CD4-positive, alpha-beta memory T cell (primary cell): ENCODE measurements at places on chromosomes 16 and 17. TPM values are rescaled to one million over a fixed set of nuclear protein-coding genes. Genes with fewer than 3 reads are reported as not detected.

EVPL gene
- polyA plus RNA-seq = not detected

MOSMO gene
- polyA plus RNA-seq = 3.2 TPM

FBXO39 gene
- polyA plus RNA-seq = not detected

MYH13 gene
- not detected for polyA plus RNA-seq

RPGRIP1L gene
- polyA plus RNA-seq = 1.3 TPM

DNA sequence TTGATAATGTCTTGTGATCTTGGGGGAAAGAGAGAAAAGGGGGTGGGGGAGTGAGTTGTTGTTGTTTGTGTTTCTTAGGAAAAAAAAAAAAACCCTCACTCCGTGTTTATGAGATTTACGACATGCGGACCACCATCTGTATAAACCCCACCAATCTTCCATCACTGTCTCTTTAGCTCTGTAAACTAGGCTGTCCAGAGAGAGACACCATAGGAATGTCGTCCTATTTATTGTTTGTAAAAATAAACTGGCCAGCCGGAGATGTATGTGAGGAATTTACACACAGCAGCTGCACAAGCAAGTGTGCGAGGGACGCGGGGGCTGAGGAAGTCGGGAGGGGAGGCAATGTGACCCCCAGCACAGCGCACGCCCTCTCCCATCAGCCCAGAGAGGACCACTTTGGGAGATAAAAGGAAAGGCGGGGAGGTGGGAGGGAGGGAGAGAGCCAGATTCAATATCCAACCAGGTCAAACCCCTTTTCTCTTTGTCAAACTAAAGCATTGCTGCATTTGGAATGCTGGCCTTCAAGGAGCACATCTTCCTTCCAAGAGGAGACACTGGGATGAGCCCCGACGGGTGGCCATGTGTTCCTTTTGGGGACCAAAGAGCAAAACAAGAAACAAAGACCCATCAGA is 136.2 kb upstream of the SALL1 start:
- H3K36me3 ChIP-seq = no peaks in the 10 kb centered on the region
- H3K4me3 ChIP-seq = no peak overlapping the region
- H3K4me1 ChIP-seq = no peaks in the 10 kb centered on the region
- H3K27ac ChIP-seq = no peak overlapping the region
- no peaks in the 10 kb centered on the region for H3K27me3 ChIP-seq

GRCh38 chr17:11485336-11486100 is 112.8 kb upstream of the DNAH9 start:
- no peak for DNase-seq
- H3K36me3 ChIP-seq = no peaks in the 10 kb centered on the region
- no peak overlapping the region for H3K27ac ChIP-seq
- H3K4me1 ChIP-seq = no peaks in the 10 kb centered on the region

GRCh38 chr16:64626776-64627175 is 495.1 kb downstream of the CDH11 start:
- H3K27me3 ChIP-seq = no peaks in the 10 kb centered on the region
- no peaks in the 10 kb centered on the region for H3K36me3 ChIP-seq
- no peaks in the 10 kb centered on the region for H3K4me1 ChIP-seq
- H3K4me3 ChIP-seq = no peak overlapping the region
- no peak overlapping the region for H3K27ac ChIP-seq
- no peak for DNase-seq

DNA sequence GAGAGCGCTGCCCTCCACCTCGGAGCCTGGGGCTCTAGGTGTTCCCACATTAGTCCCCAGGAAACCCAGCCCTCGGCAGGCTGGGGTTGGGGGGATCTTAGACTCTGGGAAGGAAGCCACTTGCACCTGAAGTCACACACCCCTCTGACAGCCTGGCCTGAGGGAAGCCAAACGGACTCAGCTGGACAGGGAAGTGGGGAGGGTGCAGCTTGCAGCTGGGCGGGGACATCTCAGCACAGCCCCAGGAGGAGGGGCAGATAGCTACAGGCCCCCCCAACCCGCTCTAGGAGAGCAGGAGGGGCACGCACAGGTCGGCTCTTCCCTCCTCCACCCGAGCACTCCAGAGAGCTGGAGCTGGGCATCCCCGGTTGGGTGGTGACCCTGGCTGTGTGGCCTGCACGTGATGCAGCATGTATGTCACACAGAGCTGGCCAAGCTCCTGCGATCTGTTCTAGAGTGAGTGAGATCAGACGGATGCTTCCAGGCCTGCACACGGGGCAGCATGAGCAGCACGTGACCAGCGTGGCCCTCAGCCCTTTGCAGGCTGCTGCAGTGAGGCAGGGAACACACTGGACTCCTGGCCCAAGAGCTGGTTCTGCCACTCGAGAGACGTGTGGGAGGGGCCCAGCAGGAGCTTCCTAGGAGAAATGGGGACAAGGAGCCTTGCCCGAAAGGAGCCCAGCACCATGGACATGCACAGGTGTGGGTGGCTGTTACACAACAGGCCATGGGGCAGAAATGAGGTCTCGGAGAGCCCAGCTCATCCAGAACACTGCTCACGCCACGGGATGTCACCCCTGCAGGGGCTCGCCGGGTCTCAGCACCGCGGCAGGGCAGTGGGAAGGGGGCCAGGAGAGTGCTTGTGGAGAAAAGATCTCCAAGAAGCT is 15.4 kb downstream of the KIFC3 start:
- no peaks in the 10 kb centered on the region for H3K4me1 ChIP-seq
- no peaks in the 10 kb centered on the region for H3K36me3 ChIP-seq
- no peak overlapping the region for H3K27ac ChIP-seq
- no peak for DNase-seq
- H3K27me3 ChIP-seq = no peaks in the 10 kb centered on the region

DNA sequence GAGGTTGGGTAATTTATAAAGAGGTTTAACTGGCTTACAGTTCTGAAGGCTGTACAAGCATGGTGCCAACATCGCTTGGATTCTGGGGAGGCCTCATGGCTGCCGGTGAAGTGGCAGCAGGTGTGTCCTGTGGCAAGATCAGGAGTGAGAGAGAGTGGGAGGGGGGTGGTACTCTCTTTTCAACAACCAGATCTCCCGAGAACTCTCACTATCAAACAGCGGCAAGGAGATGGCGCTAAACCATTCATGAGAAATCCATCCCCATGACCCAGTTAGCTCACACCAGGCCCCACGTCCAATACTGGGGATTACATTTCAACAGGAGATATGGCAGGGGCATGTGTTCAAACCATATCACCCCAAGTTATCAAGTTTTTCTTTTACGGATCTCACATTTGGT is 44.0 kb upstream of the CBX4 start:
- H3K4me1 ChIP-seq = no peaks in the 10 kb centered on the region
- no peak overlapping the region for H3K4me3 ChIP-seq
- no peaks in the 10 kb centered on the region for H3K36me3 ChIP-seq
- no peak overlapping the region for H3K27ac ChIP-seq
- no peaks in the 10 kb centered on the region for H3K27me3 ChIP-seq

DNA sequence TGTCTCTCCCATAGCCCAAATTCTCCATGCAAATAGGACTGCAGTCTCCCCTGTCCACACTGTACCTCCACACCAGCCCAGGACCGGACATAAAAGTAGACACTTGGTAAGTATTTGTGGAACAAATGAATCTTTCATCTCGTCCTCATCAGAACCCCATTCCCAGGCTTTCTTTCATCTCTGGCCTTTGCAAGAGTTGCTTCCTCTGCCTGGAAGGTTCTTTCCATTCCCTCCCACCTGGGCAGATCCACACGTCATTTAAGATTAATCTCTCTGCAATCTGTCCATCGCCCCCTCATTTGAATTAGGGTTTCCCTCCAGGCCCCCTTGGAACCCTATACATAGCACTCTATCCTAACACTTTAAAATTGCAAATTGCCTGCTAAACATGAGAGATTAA is 3.9 kb upstream of the NXPH3 start:
- H3K4me3 ChIP-seq = no peak overlapping the region
- no peak overlapping the region for H3K27ac ChIP-seq
- peaks cover 23% of the 10 kb centered on the region for H3K4me1 ChIP-seq
- H3K36me3 ChIP-seq = no peaks in the 10 kb centered on the region
- H3K27me3 ChIP-seq = peaks cover 7% of the 10 kb centered on the region

DNA sequence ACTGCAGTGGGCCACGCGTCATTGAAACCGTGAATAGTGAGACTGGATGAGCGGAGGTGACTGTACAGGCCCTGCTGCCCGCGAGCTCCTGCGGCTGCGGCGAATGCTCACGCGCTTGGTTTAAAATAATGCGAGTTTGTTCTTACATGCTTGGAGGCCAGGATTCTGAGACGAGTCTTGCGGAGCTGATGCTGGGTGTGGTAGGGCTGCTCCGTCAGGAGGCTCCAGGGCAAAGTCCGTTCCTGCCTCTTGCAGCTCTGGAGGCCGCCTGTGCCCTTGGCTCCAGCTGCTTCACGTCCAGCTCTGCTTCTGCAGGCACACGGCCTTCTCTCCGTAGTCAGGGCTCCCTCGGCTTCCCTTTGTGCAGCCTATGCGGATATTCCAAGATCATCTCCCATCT is 9.5 kb downstream of the ACSF3 start:
- H3K27me3 ChIP-seq = no peaks in the 10 kb centered on the region
- no peak overlapping the region for H3K4me3 ChIP-seq
- DNase-seq = no peak
- peaks cover 53% of the 10 kb centered on the region for H3K36me3 ChIP-seq

DNA sequence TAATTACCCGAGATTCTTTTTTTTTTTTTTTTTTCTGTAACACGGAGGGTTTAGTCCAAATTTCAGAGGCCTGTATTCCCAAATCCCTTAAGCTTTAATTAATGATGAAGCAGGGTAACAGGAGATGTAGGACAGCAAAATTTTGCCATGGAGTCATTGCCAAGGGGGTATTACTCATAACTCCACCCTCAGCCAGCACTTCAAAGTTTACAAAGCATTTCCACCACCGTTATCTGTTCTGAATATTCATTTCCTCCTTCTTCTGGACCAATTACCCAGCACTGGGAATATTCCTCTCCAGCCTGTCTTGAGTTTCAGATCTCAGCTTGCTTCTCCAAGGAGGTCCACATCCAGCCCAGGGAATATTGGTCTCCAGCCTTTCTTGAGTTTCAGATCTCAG is 747.5 kb upstream of the EEF2KMT start:
- no peaks in the 10 kb centered on the region for H3K4me1 ChIP-seq
- H3K4me3 ChIP-seq = no peak overlapping the region
- DNase-seq = no peak
- H3K27ac ChIP-seq = no peak overlapping the region

DNA sequence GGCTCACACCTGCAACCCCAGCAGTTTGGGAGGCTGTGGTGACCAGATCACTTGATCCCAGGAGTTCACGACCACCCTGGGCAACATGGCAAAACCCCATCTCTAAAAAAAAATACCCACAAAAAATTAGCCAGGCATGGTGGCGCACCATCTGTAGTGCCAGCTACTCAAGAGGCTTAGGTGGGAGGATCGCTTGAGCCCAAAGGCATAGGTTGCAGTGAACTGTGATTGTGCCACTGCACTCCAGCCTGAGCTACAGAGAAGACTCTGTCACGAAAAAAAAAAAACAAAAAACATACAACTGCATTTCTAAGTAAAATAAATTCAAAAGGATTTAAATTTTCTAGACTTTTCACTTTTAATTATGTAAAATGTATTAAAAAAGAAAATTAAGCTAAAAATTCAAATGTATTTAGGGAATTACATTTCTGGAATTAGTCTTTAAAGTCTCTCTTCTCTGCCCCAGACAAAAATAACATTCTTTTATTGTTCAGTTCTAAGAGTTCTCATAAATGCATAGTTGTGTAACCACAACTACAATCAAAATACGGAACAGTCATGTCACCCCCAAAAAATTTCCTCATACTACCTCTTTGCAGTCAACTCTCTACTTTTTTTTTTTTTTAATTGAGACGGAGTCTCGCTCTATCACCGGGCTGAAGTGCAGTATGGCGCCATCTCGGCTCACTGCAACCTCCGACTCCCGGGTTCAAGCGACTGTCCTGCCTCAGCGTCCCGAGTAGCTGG is 14.1 kb downstream of the FAM222B start:
- no peaks in the 10 kb centered on the region for H3K27me3 ChIP-seq
- no peak overlapping the region for H3K27ac ChIP-seq
- H3K4me3 ChIP-seq = no peak overlapping the region
- no peak for DNase-seq
- H3K36me3 ChIP-seq = peaks cover 5% of the 10 kb centered on the region

DNA sequence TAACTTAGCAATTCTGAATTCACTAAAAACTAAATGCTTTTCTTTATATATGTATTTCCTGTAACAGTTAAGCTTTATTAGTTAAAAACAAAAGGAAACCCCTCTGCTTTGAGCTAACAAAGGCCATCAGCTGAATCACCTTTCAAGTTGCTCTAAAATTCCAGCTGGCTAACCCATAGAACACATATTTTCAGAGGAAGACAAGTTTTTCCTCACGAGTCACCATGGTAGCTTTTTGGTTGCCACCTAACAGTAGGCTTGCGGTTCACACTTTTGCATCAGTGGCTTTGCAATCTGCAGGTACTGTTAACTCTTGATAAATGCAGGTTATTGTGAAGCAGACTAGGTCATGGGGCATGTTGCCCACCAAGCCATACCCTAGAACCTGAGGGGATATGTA is 57.6 kb upstream of the IRX5 start:
- H3K36me3 ChIP-seq = no peaks in the 10 kb centered on the region
- H3K4me1 ChIP-seq = no peaks in the 10 kb centered on the region
- no peak overlapping the region for H3K27ac ChIP-seq
- no peak for DNase-seq
- H3K27me3 ChIP-seq = no peaks in the 10 kb centered on the region

- H3K36me3 ChIP-seq = no peaks in the 10 kb centered on the region
These were observed 7.9 kb downstream of the P2RX5 start for GRCh38 chr17:3688027-3688553.

DNA sequence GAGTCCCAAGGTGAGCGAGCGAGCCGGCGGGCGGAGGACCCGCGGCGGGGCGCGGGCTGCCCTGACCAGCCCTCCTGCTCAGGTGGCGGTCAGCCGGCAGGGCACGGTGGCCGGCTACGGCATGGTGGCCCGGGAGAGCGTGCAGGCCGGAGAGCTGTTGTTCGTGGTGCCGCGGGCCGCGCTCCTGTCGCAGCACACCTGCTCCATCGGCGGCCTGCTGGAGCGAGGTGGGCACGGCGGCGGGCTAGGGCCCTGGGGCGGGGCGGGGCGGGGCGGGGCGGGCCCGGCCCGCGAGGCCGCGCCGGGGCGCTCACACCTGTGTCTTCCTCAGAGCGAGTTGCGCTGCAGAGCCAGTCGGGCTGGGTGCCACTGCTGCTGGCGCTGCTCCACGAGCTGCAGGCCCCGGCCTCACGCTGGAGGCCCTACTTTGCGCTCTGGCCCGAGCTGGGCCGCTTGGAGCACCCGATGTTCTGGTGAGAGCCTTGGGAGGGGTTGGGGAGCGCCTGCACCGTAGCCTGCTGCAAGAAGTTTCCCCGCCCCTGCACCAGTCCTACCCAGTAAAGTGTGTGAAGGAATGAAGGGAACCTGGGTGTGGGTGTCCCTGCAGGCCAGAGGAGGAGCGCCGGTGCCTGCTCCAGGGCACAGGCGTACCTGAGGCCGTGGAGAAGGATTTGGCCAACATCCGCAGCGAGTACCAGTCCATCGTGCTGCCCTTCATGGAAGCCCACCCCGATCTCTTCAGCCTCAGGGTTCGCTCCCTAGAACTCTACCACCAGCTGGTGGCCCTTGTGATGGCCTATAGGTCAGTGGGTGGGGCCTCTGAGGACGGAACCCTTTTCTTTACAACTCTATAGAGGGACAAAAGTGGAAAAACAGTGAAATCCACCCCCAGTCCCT is 802 bp downstream of the SETD6 start:
- peak overlapping the region; percentile 89 for H3K4me3 ChIP-seq
- H3K4me1 ChIP-seq = peaks cover 12% of the 10 kb centered on the region
- peak; percentile 62 for DNase-seq
- H3K27ac ChIP-seq = peak overlapping the region; percentile 63
